Stimulated activated CD4-positive, alpha-beta T cell treated with anti-CD3 and anti-CD28 coated beads, TNF-alpha, amount 100 ng/mL, for 1 hour (primary cell): ENCODE measurements at places on chromosomes 2 and 18.

DNA sequence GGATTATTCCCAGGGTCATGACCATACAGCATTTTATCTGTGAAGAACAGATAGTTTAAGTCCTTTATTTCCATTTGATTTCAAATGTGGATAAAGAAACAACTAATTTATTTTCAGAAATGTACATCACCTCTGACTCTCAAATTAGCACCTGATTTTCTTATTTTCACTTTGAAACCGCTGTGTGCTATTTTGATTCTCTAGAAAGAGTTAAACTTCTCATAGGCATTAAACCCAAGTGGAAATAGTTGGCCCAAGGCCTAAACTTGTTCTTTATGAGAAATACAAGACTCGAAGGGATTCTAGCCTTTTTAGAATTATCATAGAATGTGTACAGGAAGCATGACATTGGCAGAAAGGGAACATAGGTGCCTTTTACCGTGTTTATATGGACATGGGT is 41.5 kb upstream of the LTBP1 start:
- no peak for DNase-seq

DNA sequence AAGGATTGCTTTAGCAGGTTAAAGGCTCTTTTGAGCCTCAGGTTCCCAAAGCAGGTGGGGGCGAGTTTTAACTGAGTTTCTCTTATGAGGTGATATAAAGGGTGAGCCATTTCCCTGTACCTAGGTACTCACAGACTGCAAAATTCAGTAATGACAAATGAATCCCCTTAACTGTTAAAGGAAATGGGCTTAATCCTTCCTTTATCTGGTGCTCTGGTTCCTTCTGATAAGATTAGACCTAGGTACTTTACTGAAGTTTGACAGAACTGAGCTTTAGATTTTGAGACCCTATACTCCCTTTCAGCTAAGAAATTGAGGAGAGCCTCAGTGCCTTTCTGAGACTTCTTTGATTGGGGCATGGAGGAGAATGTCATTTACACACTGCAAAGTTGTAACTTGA is 42.6 kb downstream of the STK17B start:
- DNase-seq, result no peak

DNA sequence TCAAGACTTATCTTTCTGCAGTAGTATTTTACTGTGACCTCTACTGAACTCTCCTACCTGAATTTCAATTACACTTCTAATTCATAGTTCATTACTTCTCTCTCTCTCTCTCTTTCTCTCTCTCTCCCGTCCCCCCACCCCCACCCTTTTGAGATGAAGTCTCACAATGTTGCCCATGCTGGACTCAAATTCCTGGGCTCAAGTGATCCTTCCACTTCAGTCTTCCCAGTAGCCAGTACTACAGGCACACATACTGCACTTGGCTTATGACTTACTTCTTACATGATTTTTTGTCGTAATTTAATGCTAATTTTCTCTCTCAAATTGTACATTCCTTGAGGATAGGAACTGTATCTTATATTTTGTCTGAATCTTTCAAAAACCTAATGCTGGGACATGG is 6.0 kb upstream of the HIBCH start:
- no peak for DNase-seq

- no peak for DNase-seq
Measured at GRCh38 chr2:168343586-168343985, 96.2 kb upstream of the STK39 start.
